ENCODE measurements at places on chromosomes 16 and 17.

DNA sequence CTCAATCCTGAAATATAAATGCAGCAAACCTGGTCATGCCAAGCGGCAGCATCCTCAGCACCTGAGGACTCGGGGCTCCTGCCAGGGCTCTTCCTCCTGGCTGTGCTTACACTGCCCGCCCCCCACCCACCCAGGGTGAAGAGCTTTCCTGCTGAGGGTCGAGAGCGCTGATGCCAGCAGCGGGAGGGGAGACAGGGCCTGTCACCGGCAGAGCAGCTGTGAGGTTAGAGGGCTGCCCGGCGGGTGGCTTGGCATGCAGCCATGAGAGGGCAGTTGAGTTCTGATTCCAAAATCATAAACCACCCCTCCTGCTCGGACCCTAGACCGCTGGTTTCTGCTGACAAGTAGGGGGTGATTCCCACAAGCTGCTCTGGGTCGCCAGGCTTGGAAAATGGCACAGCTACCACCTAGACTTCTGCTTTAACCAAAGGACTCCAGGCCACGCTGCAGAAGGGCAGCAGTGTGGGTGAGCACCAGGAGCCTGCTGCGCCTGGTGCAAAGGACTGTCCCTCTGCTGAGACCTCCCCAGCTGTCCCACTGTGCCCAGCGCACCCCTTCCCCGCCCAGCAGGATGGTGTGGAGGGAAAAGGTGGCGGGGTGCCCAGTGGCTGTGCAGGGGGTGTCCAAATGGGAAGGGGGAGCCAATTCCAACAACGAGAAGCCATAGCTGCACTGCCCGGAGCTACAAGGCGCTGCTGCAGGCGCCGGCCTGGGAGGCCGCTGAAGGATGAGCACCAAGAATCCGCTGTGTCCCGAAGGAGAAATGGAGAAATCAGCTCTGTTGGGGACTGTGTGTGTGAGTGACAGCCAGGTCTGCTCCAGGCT is 26.6 kb downstream of the MXRA7 start:
- DNase-seq = no peak

DNA sequence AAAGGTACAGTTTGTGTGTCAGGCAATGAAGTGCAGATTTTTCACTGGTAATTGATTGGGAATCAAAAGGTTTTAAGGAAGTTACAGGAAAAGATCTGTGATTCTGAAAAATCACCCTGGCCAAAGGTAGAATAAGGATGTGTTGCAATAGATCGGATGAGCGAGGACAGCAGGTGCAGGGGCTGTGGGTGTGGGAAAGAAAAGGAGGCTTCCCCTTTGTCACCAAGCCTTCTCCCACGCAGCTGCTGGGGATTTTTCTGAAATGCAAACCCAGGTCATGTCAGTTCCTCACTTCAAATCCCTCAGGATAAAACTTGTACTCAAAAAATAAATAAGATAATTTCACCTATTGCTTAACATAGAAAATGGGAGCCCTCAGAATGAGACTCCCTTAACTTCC is 47.9 kb upstream of the ARHGAP17 start:
- no peak for DNase-seq

DNA sequence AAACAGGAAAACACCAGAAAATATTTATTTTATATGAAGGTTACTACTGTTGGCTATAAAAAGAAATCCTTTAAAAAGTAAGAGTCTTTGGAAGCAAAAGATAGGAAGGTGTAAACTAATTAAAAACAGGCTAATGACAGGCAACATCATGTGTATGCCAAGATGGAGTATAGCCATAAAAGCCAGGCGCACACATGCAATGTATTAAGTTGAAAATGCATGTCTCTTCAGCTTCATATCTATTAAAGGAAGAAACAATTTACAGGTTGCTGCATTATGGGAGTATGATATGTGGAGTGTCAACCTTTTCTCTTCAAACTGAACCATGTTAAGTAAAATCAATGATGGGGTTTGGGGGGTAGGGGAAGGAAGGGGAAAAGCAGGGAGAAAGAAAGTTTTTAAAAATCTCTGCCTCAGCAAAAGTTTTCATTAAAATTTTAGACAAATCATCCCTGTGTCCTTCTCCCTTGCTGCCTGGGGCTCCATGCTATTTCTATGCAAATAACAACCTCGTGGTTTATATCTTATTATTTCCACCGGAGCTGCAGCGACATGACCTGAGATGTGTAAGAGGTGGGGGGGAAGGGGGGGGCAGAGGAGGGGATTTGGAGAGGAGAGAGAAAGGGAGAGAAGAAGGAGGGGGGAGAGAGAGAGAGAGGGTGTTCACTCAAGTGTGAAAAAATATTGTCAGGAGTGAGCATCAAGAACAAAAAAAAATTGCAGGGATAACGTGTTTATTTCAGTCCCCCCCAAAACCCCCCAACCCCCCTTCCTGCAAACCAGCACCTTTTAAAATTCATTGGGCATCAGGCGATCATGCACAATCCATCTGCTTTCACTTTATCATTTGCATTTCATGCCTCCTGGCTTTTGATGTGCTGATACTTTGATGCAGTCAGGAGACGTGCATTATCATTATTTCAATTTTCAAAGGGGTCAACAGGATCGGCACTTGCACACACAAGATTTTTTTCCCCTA is 197.6 kb downstream of the AATF start:
- DNase-seq = no peak

DNA sequence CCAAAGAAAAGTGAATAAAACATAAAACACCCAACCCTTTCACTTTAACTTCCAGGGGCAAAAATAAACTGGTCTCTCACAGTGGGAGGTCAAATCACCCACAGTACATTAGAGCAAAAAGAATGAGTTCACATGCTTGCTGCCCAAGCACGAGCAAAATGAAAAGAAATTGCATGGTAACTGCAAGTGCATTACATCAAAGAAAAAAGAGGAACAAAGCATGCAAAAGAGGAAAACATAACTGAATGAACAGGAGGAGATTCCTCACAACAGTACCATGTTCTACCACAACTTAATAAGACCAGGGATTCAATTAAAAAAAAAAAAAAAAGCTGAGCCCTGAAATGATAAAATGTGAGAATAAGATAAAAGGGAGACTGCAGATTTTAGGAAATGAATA is 12.3 kb downstream of the DNAH2 start:
- no peak for DNase-seq

GRCh38 chr17:46000292-46000691 is 1.2 kb downstream of the STH start:
- DNase-seq = no peak

- no peak for DNase-seq
Observed at GRCh38 chr17:79706931-79707850, 23.6 kb upstream of the ENPP7 start.

All from AG08395 (cell line).